Inflammatory macrophage treated with lipopolysaccharide for 1 hour (primary cell): ENCODE measurements at places on chromosomes 16 and 17.

DNA sequence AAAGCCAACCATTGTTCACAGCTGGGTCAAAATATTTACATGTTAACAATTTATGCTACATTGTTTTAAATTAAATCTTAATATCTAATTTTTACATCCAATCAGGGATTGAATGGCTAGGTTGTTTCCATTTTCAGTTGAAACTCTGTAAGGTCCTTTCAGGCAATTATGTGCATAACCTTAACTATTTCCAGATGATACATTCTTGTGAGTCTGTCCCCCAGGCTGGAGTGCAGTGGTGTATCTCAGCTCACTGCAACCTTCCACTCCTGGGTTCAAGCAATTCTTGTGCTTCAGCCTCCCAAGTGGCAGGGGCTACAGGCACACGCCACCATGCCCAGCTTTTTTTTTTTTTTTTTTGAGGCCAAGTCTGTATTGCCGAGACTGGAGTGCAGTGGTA, 10.4 kb downstream of the CDC42EP4 start:
- no peak for DNase-seq

GRCh38 chr17:57115377-57115776, 30.3 kb downstream of the AKAP1 start:
- no peak for DNase-seq

- no peak for DNase-seq
Measured at GRCh38 chr16:10684511-10685151, 10.1 kb downstream of the TEKT5 start.

GRCh38 chr17:40675905-40676304, 10.9 kb upstream of the KRT222 start:
- no peak for DNase-seq

GRCh38 chr16:73006026-73006425, 41.9 kb downstream of the ZFHX3 start:
- peak; percentile 39 for DNase-seq
